RCC 7860 (cell line): ENCODE measurements at places on chromosomes 2 and 18.

GRCh38 chr2:43531251-43531650, 64.6 kb downstream of the THADA start:
- DNase-seq, result no peak

GRCh38 chr2:196113061-196113974, 44.7 kb upstream of the DNAH7 start:
- DNase-seq, result no peak

- no peak for DNase-seq
Observed at GRCh38 chr2:30705056-30705455, 102.2 kb downstream of the CAPN13 start.

DNA sequence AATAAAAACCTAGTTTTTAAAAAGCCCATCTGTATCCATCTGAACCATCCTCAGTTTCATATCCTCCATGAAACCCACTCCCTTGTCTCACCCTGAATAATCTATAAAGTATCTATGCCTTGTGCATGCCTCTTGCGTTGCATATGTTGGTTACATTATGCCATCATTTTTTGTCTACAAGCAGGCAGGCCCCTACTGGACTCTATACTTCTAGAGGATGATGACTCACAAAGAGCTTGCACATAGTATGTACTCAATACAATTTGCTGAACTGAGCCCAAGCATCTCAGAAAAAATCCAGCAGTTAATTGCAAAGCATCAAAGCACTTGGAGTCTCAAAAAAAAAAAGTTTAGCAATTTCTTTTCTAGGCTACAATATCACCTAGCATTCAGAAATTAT, 95.6 kb downstream of the DYM start:
- no peak for DNase-seq

DNA sequence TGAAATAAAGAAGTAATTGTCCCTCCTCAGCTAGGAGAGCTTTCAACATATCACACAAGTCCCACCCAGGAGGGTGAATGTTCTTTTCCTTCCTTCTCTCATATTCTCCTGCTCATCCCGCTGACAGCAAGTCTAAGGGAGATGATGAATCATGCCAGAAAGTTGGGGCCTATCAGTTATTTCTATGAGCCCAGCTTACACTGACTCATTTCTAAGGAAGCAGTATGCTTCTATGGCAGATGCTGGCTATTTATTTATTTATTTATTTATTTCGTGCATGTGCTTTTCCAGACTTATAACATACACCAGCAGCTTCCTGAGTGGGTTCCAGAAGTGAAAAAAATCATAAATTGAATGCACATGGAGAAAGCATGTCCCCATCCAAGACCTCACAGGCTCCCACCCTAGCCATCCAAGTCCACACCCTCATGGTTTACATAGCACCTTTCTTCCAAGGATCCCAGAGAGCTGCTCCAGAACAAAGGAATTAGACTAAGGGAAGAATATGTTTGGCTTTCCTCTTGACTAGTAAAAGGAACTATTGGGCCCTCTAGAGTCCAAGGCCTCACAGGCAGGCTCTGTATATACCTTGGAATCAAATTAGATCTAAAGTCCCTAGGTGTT, 1074.2 kb upstream of the ZEB2 start:
- peak; percentile 87 for DNase-seq

DNA sequence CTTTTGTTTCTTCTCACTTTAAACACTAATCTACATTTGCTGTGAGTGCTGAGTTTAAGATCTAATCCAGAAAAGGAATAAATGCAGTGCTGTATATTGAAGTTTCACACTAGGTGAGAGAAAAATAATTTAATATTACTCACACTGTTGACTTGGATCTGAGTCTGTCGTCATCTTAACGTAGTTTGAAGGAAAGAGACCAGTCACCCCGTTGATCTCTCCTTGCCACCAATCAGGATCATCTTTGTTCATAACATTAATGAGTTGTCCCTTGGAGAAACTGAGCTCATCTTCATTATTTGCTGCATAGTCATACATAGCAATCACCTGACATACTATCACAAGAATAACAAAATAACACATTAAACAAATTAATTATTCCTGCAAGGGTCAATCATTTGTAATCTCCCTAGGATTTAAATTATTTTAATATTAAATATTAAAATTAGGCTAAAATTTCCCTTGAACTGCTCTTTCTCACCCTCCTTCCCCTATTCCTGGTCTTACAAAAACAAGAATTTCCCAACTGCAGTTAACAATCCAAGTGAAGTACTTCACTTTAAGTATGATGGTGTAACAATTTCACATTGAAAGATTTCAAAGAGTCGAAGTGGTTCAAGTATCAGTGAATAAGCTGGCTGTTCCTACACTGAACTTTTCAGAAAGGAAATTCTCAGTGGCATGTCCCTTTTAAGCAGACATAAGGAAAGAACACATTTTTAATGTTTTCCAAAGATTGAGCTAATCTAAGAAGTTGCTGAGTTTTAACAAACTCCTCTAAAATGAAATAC, 71.3 kb downstream of the FAM228A start:
- no peak for DNase-seq

- no peak for DNase-seq
Observed at GRCh38 chr2:219123356-219124135, 37.1 kb downstream of the NHEJ1 start.

- no peak for DNase-seq
Observed at GRCh38 chr2:28055325-28055970, 164.9 kb downstream of the BABAM2 start.

DNA sequence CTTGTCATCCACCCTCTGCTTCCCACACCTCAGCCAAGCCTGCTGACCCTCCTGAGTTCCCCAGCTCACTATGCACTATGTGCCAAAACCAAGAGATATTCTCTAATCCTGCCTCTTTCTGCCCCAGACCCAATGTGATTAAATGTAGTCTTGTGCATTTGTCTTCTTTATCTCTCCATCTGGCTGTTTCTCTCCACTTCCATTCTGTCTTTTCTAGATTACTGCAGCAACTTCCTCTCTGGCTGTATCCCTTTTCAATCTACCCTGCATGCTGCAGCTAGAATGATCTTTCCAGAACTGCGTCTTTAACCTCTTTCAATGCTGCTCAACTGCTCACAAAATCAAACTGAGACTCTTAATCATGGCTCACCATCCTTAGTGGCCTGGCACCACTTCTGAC, 164.1 kb downstream of the GALNT14 start:
- no peak for DNase-seq

DNA sequence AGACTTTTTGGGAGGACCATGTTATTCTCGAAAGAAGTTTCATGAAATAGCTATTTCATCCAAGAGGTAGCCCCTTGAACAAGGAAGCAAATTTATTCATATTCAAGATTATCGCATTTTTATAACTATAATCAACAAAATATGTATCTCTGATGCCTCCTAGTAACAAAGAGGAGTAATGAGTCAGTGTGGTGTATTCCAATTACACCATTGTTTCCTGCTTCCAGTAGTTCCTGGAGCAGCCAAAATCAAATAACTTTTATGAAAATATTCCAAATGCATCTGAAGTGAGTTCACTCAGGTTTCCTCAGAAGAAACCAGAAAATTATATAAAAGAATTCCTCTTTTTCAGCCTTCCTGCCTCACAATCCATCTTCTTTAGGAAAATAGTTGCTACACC, 43.0 kb downstream of the ANKRD36B start:
- DNase-seq, result no peak

DNA sequence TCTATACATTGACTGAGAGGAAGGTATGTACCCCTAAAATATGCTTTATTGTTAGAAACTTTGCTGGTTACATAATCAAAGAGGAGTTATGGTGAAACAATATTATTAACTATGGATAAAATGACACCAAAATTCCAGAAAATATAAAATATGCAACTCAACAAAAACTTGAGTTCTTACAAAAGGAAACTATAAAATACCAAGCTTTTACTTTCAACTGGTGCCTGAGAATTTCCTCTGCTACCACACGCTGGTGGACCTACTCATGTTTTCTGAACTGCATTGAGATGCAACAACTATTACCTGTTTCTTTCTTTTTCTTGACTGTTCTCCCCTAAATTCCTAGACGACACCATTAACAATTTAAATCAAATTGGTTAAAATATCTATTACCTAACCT, 8.2 kb upstream of the NFE2L2 start:
- no peak for DNase-seq

DNA sequence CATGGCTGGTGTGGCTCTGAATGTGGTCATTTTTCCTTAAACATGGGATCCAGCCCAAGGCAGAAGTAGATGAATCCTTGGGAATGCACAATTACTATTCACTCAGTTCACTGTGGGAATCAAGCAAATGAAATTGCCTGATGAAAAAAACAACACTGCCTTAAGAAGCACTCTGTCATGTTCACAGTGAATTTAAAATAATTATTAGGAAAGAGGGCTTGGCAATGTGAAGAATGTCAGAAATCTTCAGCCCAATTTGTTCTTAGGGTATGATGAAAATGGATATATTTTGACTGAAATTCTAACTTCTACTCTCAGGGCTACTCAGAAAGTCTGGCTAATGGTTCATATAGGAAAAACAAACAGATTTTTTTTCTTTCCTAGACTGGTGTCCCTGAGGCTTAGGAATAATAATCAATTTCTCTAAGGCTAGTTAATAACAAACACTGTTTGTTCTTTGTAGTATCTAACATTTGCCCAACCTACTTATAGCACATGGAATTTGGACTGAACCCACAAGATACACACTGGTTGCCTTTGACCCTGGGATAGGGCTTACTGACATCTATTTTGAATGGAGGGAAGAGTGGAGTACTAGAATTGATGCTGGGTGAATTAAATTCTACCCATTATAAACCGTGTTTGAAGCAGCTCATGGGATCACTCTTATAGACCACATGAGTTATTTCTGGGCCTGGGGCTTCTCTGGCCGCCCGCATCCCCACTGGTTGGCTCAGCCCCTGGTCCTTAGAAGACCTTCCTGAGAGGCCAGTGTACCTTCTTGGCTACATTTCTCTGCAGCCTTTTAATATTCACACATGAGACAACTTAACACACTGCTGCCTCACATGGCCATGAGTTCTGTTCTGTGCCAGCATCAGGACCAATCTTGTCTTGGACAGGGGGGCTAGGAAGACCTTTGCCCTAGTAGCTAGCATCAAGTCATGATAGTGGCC, 8.3 kb upstream of the MRPL33 start:
- no peak for DNase-seq

DNA sequence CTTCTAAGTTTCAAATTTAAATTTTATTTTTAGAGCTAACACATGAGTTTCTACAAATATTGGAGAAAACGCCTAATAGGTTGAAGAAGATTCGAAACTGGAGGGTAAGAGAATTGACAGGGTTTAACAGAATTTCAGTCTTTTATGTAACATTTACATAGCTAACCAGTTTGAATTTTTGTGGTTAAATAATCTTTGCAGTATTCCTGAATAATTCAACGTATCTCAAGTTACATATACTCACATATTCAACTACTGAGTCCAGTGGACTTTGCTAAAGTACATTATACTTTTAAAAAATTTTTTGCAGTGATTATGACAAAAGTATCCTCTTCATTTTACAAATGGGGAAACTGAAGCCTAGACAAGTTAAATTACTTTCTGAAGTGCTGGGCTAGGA, 34.0 kb downstream of the CCNT2 start:
- DNase-seq, result no peak

DNA sequence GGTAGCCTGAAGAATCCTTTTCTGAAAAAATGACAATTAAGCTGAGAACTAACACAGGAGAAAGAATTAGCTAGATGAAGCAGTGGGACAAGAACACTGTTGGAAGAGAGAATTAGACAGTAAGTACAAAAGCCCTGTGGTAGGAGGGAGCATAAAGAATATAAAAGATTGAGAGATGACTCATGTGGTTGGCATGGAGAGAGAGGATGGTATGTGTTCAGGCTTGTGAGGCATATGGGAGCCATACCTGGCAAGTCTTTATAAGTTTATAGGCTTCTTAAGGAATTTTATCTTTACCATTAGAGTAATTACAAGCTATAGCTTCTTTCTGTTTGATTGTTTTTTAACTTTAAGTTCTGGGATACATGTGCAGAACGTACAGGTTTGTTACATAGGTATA, 325.0 kb downstream of the ARL6IP6 start:
- no peak for DNase-seq

GRCh38 chr2:42835577-42836371, 43.4 kb upstream of the HAAO start:
- peak; percentile 93 for DNase-seq

- DNase-seq, result no peak
Observed at GRCh38 chr2:240121675-240122074, 14.4 kb downstream of the COPS9 start.

GRCh38 chr2:23036629-23037028, 348.4 kb upstream of the KLHL29 start:
- no peak for DNase-seq

DNA sequence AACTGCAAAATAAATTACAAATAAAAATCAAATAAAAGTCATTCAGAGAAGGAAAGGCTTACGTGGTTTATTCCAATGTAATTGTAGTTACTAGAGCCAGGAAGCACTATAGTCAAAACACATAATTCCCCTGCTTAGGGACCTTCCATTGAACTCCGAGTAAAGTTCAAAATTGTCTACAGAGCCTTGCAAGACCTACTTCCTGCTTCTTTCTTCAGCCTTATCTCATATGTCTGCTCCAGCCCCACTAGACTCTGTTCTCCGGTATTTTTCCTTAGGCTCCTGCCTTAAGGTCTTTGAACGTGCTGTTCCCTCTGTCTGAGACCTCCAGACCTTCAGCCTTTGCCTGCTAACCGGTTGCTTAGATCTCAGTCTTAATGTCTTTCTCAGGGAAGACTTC, 104.3 kb downstream of the ARL6IP6 start:
- DNase-seq, result no peak

GRCh38 chr2:164568317-164568716, 53.0 kb downstream of the GRB14 start:
- DNase-seq, result no peak

- DNase-seq, result no peak
Observed at GRCh38 chr2:131724019-131724418, 196.3 kb downstream of the CCDC74A start.

DNA sequence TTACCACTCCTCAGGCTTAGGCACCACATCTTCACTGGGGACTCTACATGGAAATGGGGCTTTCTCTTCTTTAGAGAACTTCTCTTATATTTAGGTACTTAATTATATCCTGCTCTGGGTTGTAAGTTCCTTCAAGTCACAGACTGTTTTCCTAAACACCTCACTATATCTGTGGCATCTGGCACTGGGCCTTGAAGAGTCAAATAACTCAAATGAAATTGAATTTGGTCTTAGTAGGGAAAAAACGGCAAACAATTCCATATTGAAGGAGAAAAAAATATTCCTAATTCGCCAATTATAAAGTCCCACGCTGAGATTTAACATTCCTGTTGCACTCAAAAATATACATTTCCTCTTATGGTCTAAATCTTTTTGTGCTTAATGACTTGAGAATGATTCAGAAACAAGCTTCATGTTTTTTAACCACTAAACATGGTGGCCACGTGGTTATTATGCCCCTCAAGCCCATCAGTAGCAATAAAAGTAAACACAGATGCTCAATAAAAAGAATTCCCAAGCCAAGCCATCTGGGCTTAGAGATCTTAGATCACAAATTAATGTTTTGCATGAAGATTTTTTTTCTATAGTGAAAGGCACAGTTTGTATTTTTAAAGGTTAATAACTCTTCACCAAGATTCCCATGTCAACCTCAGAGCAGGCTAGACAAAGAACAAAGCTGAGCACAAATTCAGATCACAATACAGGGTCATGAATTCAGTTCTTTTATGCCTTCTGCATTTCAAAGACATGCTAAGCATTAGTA, 105.5 kb upstream of the SYT4 start:
- no peak for DNase-seq
